AG08396 (cell line): ENCODE measurements at places on chromosomes 2 and 18.

DNA sequence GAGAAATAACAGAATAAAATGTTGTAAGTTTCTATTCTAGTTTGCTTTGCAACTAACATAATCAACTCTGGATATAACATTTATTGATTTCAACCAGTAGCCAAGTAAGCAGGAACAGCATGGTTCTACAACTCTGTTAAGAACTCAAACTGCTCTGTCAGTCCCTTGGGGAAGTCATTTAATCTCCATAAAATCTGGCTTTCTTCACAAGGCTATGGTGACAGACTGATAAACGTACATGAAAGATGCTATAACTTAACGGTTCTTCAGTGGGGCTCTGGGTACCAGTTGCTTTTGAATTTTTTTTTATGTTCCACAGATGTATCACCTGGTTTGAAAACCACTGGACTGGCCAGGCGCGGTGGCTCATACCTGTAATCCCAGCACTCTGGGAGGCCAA is 10.3 kb downstream of the PSME4 start:
- DNase-seq, result no peak

DNA sequence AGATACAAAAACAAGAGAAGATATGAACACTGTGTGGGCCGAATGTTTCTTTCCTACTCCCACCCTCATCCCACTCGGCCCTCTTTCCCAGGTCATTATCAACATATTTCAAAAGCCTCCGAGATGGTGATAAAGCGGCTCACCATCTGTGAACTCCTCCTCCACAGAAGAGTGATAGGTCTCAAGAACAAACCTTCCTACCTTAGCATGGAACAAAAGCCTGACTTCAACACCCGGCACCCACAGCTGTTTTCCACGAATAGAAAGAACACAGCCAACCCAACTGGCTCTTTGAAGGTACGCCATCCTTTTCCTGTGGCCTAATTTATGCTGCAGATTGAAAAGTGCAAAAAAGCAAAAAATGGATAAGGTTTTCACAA is 28.8 kb downstream of the BCL2 start:
- no peak for DNase-seq

DNA sequence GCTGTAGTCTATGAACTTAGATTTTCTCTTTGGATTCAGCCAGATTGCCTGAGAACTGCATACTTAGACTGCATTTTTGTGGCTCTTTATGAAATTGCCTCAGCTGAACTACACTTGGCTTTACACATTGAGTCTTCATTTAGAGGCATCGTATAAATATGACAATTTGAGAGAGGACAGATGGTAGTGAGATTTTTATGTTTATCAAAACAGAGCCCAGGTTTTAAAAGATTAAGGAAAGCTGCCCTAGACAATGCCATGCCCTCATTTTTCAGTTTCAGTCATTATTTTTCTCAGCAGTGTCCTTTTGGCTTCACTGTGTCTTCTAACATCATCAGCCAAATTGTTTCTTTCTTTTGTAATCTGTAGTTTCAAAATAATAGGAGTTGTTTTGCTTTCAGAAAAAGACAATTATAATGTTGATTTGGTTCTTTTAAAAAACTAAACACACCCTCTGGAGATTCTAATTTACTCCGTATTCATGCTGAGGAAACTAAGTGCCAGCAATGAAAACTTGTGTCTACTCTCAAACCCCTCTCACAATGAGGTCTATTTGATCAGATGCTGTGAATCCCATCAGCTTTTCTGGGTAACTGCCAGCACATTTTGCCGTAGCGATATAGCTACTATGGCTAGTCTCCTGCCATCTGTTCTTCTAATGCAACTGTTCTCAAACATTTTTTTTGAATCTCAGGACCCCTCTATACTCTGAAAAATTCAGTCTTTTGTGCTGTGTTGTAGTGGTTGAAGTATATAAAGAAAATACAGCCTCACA is 46.2 kb downstream of the TWSG1 start:
- DNase-seq, result no peak

- no peak for DNase-seq
These were observed 93.5 kb downstream of the LPIN1 start for GRCh38 chr2:11839916-11840315.

DNA sequence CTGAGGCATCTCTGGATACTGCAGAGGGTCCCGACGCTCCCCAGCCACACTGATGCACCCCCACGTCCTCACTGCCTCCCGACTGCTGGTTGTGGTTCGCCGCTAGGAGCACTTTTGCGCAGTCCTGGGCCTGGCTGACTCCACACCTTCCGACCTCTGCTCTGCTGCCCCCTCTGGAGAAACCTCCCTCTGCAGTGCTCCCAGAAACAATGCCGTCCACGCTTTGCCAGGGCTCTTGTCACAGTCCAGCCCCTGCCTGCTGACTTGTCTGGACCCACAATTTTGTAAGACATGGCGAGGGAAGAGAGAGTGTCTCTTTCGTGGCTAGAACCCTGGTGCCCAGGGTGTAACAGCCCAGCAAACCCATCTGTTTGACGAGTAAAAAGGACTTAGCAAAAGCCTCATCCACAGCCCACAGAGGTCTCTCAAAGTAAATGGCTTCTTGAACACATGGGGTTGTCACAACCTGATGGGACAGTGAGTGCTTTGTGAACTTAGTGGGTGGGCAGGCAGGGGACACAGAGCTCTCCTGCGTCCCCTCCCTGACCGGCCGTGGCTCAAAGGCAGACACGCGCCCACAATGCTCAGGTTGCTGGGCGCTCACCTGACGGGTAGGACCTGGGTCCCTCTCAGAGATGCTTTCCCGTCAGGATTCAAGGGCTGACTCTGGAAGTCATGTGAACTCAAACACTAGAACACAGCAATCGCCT is 4.0 kb downstream of the COPS9 start:
- DNase-seq, result no peak

DNA sequence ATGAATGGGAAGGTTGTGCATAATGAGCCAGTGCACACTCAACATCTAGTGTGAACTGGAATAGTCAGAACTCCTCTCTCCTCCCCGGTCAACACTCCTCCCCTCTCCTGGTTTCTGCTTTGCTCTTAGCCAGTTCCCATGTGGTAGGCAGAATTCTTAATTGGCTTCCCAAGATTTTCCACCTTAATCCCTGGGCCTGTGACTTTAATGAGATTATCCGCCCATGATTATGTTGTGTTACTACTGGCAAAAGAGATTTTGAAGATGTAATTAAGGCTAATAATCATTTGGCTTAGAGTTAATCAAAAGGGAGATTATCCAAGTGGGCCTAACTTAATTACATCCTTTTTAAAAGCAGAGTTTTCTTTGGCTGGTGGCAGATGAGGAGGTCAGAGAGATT is 34.2 kb upstream of the REV1 start:
- no peak for DNase-seq

DNA sequence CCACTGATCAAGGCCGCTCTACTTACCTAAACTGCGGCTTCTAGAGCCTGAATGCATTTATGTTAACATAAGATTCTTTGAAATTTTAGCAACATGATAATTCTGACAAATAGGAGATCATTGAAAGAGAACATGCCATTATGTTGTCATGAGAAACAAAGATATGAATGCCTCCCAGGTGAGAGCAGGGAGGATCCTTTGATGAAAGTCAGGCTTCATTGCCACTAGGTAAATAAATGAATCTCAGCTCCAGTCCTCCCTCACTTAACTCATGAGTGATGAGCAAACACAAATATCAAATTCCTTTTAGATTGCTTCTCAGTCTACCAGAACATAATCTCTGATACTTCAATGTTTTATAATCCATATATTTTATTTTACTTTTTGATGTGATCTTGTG is 463.2 kb upstream of the CDH7 start:
- no peak for DNase-seq

- DNase-seq, result no peak
These were observed 79.4 kb downstream of the XRCC5 start for GRCh38 chr2:216188559-216188850.

DNA sequence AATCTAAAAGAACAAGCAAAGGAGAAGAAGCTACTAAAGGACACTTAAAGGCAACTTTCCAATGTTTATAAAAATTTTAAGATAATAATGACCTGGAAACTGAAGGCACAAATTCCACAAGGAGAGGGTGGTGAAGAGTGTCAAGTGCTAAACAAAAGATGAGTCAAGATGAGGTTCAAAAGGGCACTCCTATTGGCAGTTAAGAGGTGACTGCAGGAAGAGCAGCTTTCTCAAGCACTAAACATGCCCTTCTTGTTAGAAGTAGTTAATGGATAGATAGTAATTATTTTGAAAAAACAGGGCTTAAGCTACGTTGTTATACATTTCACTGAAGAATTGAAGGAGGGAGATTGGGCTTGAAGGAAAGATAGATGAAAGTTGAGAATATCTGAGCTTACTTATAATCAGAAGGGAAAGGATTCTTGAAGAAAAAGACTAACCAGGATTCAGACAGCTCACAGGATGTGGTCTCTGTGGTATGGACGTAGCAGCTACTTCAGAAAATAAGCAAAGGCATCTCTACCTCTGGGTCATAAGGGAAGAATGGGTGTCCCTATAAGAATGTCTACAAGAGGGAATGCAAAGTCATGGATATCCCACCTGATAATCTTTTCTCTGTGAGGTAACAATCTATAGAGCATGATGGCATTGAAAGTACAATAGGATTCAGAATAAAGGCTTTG is 454.7 kb upstream of the SLC39A10 start:
- no peak for DNase-seq

DNA sequence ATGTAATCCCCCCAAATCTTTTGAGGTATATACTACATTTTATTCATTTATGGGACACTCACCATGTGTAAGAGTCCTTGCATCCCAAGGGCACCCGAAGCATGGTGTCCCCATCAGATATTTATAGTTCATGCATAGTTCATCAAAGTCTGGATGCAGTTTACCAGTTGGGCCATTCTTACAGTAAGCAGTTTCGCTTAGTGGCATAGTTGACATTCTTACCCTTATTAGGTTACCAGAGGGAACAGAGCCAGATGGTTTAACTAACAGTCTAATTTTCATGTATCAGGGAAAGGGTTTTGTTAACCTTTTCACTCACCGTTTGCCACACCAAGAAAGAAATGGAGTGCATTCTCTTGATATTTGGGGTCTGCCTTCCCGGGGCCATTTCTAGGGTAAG is 7.1 kb downstream of the ZNF407 start:
- DNase-seq, result peak; percentile 58

GRCh38 chr2:217933617-217933993 is 69.2 kb downstream of the TNS1 start:
- no peak for DNase-seq

- DNase-seq, result no peak
These were observed 625.2 kb downstream of the CPS1 start for GRCh38 chr2:211181626-211182025.

DNA sequence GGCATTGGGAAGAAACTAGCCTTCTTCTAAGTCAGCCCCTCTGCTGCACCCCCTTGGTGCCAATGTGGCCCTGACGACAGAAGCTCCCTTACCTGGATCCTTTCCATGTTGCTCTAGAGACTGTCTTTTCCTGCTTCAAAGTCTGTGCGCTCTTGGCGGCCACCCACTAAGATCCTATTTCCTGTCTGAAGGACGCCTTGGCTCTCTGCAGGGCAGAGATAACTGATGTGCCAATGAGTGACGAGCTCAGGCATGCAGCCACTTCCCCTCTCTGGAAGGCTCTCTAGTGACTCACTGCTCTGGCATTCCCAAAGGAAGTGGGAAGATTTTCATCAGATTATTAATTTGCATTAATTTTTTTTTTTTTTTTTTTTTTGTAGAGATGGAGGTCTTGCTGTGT is 273.5 kb downstream of the CDH20 start:
- DNase-seq, result peak; percentile 79

DNA sequence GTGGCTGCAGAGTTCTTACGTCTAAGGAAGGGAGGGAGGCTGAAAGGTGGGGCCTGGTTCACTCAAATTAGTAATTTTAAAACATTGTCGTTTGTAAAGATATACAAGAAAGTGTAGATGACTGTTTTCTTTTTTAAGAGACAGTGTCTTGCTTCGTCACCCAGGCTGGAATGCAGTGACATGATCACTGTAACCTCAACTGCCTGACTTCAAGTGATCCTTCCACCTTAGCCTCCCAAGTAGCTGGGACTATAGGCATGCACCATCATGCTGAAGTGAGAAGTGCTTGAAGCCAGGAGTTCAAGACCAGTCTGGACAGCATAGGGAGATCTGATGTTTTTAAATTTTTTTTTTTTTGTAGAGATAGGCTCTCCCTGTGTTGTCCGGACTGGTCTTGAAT is 52.9 kb downstream of the HNRNPLL start:
- DNase-seq, result no peak
